ENCODE measurements at places on chromosomes 2 and 18. TPM values are rescaled to one million over a fixed set of nuclear protein-coding genes. Genes with fewer than 3 reads are reported as not detected.
A peak's percentile ranks its signal among the peaks of the same experiment; 100 is the strongest.

- no peak for DNase-seq
Measured at GRCh38 chr2:216142540-216142939, 33.4 kb downstream of the XRCC5 start.

- DNase-seq, result no peak
Measured at GRCh38 chr2:11264818-11265217, 79.6 kb downstream of the ROCK2 start.

ALPP gene
- total RNA-seq, result not detected

RAB6C gene
- total RNA-seq, result not detected

DNA sequence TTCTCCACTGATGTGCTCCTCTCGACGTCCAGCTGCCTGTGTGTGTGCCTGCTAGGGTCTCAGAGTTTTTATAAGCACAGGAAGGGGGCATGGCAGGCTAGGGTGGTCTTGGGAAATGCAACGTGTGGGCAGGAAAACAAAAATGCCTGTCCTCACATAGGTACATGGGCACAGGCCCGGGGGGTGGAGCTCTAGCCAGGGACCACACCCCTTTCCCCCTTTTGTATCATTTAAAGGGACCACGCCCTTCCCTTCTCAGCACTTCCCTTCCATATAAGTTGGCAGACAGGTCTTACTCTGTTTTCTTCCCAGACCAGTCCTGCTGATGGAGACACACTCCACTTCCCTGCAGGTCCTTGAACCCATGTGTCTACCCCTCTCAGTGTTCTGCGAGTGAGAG lies 645.0 kb downstream of the CBLN2 start:
- DNase-seq, result no peak

DNA sequence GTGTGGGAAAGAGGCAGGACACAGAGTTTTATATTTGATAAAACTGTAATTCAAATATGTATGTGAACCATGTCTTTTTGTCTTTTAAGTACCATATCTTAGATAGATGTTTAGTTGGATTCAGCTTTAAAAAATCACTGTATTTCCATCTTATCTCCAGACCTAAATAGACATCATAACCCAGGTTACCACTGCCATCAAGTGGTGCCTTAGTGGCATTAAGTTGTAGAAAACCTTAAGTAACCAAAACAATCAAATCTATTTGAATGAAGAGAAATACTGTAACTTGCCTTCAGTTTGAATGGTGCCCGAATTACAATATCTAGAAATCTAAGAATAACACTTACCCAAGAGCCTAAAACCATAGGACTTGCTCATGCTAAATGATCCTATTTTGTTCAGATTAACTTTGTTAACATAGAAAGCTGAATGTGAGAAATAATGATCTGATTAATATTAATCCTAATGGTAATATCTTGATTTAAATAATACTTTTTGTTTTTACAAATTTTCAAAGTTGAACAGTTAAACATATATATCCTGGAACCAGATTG lies 92.5 kb upstream of the MAP2 start:
- DNase-seq, result no peak

DNA sequence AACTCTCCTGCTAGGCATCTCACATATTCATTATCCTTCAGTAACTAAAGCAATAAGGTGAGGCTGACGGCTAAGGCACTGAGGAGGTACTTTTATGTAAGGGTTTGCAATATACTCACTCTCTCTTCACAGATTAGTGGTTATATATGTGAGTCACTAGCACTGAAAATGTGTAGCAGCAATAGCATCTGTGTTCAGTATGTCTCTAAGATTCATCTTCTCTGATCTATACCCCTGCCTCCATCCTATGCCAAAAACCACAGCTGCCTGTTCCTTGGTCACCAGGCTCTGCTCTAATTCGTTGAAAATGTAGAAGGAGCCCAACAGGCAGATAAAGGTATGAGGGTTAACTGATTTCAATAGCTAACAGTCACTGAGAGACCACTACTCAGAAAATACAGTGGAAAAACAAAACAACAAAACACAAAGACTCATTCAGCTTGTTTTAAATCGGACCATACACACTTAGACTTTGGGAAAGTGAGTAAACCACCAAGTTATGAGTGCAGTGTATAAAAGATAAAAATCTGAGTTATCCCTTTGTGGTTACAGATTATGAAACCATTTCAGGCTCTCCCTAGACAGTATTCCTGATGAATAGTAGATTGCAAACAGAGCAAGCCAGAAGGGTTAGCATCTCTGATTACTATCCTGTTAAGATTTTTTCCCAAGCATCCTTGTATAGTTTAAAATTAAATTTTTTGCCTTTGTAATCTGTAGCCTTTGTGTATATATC lies 75.3 kb upstream of the CYP26B1 start:
- DNase-seq, result no peak

- DNase-seq, result no peak
Measured at GRCh38 chr2:99860720-99861375, 281.5 kb downstream of the AFF3 start.

LCT gene
- not detected for total RNA-seq

BOK gene
- 22.3 TPM for total RNA-seq

GLB1L gene
- 2.7 TPM for total RNA-seq

OSBPL6 gene
- 7.7 TPM for total RNA-seq

HDHD2 gene
- 16.8 TPM for total RNA-seq

INO80C gene
- total RNA-seq, result 17.0 TPM

GRCh38 chr18:8854550-8854949 lies 149.2 kb downstream of the MTCL1 start:
- no peak for DNase-seq

DNA sequence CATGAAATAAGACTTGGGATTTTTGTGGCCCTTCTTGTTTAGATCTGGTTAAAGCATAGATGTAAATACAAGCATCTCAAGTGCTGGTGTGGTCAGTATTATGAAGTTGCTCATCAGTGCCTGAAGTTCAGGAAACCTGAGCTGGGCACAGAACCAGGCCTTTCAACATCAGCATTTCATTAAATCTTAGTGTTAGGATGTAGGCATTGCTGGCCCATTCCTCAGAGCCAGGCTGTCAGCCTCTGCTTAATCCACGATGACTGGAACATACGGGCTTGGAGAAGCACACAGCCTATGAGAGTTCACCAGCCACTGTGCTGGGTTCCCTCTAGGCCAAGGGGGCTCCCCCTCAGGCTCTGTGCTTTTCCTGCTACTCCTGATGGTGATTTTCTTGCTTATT lies 270.2 kb downstream of the EN1 start:
- no peak for DNase-seq

DNA sequence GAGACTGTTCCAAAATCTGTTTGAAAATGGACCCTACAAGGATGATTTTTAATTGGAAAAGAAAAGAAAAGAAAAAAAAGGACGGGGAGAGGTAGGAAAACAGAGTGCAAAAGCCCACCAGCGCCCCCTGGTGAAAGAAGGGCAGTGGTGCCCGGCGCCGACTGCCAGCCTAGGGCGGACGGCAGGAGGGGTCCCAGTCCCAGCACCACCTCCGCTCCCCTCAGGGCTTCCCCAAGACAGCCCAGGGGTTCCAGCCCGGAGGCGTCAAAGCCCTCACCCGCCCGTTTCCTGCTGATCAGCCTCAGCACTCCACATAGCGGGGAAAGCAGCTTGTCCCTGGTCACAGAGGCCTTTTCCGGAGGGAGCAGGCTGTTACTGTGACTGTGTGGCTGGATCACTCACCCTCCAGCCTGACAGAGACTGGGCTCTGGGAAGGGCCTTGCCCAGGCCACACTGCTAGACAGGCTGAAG lies 213.9 kb downstream of the TFCP2L1 start:
- peak; percentile 81 for DNase-seq

DNA sequence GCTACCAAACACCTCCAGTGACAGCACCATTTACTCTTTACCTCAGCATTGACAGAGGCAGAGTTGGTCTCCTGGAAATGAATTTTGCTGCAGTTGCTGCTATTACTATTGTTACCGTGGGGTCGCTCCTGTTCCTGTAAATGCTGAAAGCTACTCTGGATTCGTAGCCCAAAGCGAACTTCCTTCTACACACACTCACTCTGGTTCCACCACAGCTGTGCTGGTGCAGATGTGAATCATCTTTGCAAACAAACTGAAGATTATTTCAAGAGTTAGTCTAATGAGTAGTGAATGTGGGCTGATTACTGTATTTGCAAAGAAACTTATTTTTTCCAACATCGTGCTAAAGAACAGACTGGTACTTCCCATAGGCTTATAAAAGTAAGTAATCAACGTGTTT lies 304.0 kb downstream of the LPIN1 start:
- no peak for DNase-seq
